ENCODE measurements at places on chromosomes 3 and 15.

GRCh38 chr15:39543651-39544050 lies 37.2 kb upstream of the THBS1 start:
- no peak for DNase-seq

DNA sequence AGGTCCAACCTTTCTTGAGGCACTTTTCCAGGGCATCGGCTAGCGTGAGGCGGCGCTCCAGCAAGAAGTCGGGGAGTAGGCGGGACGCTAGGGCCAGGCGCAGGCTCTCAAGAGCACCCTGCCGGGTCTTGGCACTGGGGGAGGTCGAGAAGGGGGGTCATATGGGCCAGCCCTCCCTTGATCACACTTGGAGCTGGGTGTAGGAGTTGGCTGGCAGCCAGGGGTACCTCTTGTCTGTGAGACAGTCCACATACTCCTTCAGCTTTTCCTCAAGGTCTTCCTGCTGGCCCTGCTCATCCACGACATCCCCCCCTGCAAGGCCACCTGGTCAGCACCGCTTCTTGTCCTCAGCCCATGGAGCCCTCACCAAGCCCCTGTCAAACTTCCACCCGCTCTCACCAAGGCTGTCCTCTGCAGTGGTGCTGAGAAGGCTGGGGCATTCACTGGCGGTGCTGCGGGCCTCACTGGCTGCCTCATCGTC lies 2.0 kb downstream of the IFRD2 start:
- no peak for DNase-seq

- peak; percentile 95 for DNase-seq
These were observed 5.4 kb upstream of the SENP7 start for GRCh38 chr3:101518421-101518871.

GRCh38 chr3:106071306-106071705 lies 202.5 kb upstream of the CBLB start:
- DNase-seq: no peak

GRCh38 chr3:172150913-172151650 lies 111.7 kb downstream of the FNDC3B start:
- DNase-seq: no peak

DNA sequence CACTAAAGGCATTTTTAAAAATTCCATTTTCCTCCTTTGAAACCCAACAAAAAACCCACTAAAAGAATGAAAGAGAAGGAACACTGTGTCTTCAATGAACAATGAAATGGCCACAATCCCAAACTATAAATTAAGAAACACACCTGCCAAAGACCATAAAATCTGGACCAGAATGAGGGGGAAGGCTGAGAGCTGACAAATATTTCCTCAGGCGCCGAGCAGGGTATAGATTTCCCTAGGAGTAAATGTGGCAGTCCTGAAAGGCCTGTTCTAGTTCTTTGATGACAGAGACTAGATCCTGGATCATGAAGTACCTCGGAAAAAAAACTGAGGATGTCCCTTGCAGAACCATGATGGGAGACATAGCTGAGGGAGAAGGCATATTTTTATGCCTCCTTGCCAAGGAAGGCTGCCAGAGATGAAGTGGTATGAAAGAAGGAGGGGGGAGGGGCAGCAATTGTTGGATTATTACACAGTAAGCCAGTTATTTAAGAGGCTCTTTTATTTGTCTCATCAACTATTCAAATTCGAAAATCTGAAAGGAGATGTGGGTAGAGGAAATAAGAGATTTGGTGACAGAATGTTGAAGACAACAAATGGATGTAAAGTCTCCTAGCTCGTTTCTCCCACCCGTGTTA lies 275.3 kb upstream of the GOLGA6L4 start:
- no peak for DNase-seq

- DNase-seq: peak; percentile 84
These were observed 36.0 kb upstream of the TIMP4 start for GRCh38 chr3:12194669-12195161.

DNA sequence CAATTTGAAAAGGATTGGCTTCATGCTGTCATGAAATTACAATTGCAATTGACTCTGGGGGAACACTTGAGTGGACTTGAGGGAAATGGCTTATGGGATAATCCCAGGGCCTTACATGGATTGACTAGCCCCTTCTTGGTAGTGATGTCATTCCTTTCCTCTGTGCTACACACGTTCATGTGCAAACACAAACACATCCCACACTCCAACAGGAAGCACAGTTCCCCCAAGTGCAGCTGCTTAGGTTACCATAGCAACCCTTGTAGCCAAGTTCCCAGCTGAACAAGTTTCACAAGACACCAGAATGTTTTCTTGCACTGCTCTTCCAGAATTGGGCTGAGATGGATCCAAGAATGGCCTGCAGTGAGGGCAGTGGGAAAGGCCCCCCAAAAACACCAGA lies 217.0 kb downstream of the ZNF621 start:
- DNase-seq: no peak

- no peak for DNase-seq
These were observed 6.6 kb downstream of the PRKCD start for GRCh38 chr3:53167418-53168174.

GRCh38 chr3:12280357-12280806 lies 8.5 kb upstream of the PPARG start:
- DNase-seq: no peak

DNA sequence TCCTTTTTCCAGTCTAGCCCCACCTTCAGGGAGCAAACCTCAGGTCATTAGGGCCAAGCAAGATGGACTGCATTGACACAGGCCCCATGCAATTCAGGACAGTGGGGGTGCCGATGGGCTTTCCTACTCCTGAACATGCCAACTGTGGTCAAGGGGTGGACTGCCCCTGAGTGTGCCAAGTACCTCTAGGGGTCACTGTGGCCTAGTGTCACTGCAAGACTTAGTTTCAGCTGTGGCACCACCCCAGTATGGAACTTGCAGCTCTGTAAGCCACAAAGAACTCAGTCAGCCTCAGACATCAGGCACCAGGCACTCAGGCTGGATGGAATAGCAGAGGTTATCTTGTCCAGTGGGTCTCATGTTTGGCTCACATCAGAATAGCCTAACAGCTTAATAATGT lies 32.3 kb downstream of the EXOG start:
- DNase-seq: no peak

GRCh38 chr15:92097474-92098178 lies 244.1 kb downstream of the SLCO3A1 start:
- peak; percentile 69 for DNase-seq

DNA sequence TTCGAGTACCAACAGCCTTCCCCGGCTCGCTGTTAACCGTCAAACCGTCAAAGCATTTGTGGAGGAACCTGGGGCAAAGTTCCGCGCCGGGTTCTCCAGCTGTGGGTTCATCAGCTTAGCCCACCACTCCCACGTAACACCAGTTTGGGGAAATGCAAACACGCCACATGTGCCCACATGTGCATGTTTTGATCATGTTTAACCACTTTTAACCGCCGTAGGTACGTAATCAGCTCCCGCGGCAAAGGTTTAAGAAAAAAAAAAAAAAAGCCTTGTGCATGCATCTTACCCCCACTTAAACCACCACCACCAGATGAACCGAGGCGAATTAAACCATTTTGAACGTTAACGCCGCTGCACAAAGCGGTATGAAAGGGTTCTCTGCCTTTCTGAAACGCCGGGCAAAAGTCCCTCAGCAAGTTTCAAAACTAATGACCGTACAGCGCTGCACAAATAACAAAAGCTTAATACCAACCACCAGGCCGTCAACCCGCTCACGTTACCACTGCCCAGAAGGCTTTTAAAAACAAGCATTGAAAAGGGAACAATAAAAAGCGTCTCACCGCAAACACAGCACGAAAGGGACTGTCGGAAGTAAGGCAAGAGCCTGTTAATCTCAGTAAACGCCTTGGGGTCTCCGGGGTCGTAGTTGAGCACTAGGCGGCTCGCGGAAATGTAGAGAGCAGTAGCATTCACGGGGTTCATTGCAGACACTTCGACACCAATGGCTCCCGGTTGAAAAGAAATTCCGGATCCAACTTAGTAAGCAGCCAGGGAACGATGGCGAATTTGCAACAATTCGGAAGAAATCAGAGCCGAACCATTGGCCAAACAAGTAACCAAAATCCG lies 1.5 kb downstream of the MSL2 start:
- DNase-seq: peak; percentile 80

DNA sequence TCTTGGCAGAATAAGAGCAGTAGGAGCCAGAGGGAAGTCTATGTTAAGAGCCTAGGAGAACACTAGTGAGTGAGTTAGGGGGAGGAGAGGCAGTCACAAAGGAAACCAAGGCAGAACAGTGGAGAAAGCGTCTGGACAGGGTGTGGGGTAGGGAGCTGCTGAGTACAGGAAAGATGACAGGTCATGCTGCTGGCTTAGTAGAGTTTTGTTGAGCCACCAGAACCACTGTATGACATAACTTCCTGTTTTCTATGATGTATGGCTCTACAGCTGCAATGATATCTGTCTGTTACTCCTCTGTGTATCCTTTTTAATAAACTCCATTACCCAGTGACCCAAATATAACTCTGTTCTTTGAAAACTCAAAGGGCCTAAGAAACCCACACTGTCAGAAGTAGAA lies 10.6 kb upstream of the STT3B start:
- peak; percentile 56 for DNase-seq

- DNase-seq: no peak
These were observed 27.4 kb upstream of the FRMD5 start for GRCh38 chr15:44222478-44222877.

All from activated CD4-positive, alpha-beta T cell treated with anti-CD3 and anti-CD28 coated beads, Interleukin-10, Interleukin-2, amounts not matched to agents 100 ng/mL and 50 ng/mL, durations not matched to agents 16 hours and 8 hours (primary cell).